Liver (tissue), 10 donors: ENCODE measurements at places on chromosomes 11 and 22. TPM values are rescaled to one million over a fixed set of nuclear protein-coding genes. Genes with fewer than 3 reads are reported as not detected.

APOBEC3B gene
- 0.08 TPM for total RNA-seq

SCN4B gene
- total RNA-seq = 0.67 TPM

SORL1 gene
- total RNA-seq = 26.9 TPM

SLC22A8 gene
- not detected for total RNA-seq

DNA sequence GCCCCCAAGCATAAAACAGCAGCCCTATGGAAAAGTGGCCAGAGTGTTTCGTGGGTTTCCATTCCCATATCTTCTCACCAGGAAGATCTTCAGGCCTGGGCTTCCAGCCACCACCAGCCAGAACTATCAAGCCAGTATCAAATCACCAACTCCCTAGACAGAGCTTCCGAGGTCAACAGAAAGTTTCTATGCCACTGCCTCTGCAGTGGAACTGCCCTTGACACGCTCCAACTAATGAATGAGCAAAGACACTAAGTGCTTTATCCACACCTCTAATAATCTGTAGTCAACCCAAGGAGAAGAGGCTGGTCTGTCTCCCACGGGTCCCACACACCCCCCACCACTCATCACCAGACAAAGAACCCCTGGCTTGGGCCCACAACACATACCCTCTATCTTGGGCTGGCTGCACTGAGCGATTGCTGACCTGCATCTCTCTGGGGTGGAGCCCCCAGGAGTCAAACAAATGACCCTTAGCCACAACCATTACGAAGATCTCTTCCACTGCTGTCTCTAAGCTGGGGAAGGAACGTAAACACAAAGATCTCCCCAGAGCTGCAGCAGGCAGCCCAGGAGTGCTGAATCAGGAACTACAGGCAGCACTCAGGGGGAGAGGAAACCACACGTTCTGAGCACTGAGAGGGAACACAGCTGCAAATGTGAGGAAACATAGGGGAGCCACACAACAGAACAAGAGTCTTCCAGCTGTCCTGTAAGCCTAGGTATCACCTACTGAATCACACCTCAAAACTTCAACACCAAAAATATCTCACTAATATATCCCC, 9.7 kb downstream of the OR5AN1 start:
- H3K27me3 ChIP-seq = no peaks in the 10 kb centered on the region
- H3K4me1 ChIP-seq = no peaks in the 10 kb centered on the region
- no peaks in the 10 kb centered on the region for H3K36me3 ChIP-seq
- no peak overlapping the region for H3K4me3 ChIP-seq
- no peak for DNase-seq

DNA sequence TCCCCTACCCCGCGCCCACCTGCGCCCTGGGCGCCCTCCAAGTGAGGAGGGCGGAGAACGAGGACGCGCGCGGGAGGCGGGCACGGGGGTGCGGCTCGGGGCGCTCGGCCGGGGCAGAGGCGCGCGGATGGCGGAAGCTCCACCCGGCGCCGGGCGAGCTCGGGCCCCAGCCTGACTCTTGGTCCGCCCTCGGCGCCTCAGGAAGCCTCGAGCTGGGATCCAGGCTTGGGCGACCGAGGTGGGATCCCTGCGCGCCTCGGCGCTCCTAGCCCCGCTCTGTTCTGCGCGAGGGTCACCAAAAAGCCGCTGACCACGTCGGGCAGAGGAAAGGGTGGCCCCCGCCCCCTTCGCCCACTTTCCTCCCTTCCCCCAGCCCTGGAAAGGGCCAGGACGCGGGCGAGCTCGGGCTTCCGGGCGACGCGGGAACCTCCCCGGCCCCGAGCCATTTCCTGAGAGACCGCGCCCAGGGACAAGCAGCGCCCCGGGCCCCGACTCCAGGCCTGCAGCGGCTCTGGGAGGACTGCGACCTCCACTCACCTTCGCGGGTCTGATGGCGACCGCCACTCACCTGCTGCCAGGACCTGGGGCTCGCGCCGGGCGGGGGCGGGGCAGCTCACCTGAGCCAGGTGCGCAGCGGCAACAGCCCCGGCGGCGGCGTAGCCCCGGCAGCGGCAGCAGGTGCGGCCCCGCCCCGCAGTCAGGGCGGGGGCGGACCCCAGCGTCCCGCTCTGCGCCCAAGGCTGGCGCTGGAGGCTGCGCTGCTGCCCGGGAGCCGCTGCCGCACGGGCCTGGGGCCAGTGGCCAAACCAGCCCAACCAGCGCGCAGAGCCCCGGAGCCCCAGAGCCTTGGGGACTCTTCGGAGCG, 2.2 kb upstream of the SIGIRR start:
- peaks cover 47% of the 10 kb centered on the region for H3K4me1 ChIP-seq
- no peaks in the 10 kb centered on the region for H3K36me3 ChIP-seq
- no peaks in the 10 kb centered on the region for H3K27me3 ChIP-seq

DNA sequence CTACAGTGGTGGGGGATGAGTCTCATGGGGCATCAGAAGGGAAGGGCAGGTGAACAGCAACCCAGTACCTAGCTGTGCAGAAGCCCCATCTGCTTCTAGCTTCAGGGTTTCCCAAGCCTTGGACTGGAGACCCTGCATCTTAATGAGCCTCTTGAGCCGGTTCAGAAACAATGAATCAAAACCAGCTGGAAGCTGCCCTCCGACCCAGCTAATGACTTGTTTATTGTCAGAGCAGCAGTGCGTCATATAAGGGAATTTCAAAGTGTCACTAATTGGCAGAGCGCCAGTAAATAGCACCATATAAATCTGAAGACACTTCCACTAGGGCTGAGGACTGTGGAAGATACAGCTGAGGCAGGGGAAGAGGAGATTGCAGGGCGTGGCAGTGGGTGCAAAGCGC, 57.5 kb downstream of the RPUSD4 start:
- H3K27ac ChIP-seq = no peak overlapping the region
- peaks cover 2% of the 10 kb centered on the region for H3K4me1 ChIP-seq
- H3K4me3 ChIP-seq = no peak overlapping the region
- no peaks in the 10 kb centered on the region for H3K27me3 ChIP-seq

- H3K4me1 ChIP-seq = no peaks in the 10 kb centered on the region
- no peak overlapping the region for H3K27ac ChIP-seq
- no peaks in the 10 kb centered on the region for H3K27me3 ChIP-seq
- no peaks in the 10 kb centered on the region for H3K36me3 ChIP-seq
Observed at GRCh38 chr11:31714840-31715239, 96.3 kb downstream of the PAX6 start.

- H3K4me1 ChIP-seq = peaks cover 34% of the 10 kb centered on the region
- no peak for DNase-seq
- no peaks in the 10 kb centered on the region for H3K36me3 ChIP-seq
- H3K4me3 ChIP-seq = no peak overlapping the region
Observed at GRCh38 chr22:41482319-41482935, 13.5 kb downstream of the ACO2 start.

DNA sequence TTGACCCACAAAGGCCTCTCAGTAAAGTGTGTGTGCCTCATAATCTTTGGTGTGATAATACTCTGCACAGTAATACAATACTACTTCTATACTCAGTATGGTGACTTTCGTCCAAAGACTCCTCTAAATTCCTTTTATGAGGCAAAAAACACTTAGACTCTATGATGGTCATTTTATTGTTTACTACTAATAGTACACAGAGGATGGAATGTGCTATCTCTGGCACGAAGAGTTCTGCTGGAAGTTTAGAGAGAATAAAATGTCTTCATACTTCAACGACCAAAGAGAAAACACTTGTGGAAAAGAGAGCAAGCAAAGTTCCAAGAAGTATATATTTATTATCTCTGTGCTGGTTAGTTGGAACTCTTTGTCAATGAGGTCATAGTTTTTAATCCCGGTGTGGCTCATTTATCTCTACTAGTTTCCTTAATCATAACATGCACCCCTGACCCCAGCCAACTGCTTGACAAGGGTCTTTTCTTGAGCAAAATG, 7.5 kb upstream of the CSTF3 start:
- H3K36me3 ChIP-seq = no peaks in the 10 kb centered on the region
- H3K27me3 ChIP-seq = no peaks in the 10 kb centered on the region
- H3K4me1 ChIP-seq = no peaks in the 10 kb centered on the region
- DNase-seq = no peak

- no peaks in the 10 kb centered on the region for H3K4me1 ChIP-seq
- H3K36me3 ChIP-seq = no peaks in the 10 kb centered on the region
- no peak overlapping the region for H3K27ac ChIP-seq
- no peaks in the 10 kb centered on the region for H3K27me3 ChIP-seq
Observed at GRCh38 chr22:40703174-40703573, 23.9 kb downstream of the MCHR1 start.
